ENCODE measurements at places on chromosomes 16 and 17.

DNA sequence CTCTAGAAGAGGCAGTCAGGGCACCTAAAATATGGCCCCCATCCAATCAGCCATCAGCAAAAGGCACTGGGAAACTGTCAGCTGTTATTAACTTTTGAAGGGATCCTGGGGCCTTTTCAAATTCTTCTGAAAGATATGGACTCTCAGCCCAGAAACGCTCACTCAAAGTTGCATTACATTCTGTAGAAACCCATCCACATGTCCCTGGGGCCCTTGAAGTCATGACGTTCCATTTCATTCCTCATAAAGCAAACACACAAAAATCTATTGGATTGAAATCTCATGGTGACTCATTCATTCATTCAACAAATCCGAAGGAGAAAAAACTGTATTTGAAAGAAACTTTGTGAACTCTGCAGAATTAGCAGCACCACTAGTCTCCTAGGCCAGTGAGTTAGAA, 215.3 kb downstream of the C16orf95 start:
- no peak for DNase-seq

- DNase-seq: peak; percentile 18
Observed at GRCh38 chr17:27456681-27457359, 572 bp downstream of the KSR1 start.

DNA sequence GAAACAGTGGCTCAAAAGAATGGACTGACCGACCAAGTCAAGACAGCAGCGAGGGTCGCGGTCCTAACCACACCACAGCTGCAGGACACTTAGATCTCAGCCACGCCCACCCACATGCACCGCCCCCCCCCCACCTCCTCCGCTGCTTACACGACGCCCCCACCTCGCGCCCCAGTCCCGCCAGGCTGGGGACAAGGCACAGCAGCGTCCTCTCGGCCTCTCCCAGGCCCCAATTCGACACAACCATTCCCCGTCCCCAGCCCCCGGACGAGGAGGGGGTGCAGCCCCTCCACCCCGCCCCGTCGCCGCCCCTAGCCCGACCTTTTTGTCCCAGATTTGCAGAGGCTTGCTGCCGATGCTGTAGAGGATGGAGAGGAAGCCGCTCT, 477 bp downstream of the CFAP20 start:
- no peak for DNase-seq

- DNase-seq: peak; percentile 83
Observed at GRCh38 chr16:14486520-14487303, 143.3 kb downstream of the PARN start.

DNA sequence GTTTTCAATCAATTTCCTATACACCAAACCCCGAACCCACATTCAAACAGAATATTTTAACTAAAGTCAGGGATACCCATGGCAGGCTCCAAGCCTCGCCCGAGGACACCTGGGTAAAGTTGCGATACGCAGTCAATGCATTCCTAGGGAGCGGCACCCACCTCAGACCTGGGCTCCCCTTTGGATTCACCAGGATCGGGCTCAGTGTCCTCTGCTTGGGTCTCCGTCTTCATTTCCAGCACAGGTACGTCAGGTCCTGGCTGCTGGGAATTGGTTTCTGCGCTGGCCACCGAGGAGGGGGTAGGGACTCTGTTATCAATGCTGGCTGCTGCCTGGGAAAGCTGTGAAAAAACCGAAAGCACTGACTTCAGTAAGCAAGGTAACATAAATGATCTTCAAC, 51.7 kb upstream of the TRAP1 start:
- DNase-seq: no peak

- DNase-seq: no peak
Observed at GRCh38 chr16:88669980-88670379, 7.1 kb upstream of the MVD start.

GRCh38 chr17:14833201-14833785, 431.8 kb downstream of the PMP22 start:
- DNase-seq: no peak

GRCh38 chr16:23391381-23392222, 61.4 kb downstream of the COG7 start:
- DNase-seq: no peak

DNA sequence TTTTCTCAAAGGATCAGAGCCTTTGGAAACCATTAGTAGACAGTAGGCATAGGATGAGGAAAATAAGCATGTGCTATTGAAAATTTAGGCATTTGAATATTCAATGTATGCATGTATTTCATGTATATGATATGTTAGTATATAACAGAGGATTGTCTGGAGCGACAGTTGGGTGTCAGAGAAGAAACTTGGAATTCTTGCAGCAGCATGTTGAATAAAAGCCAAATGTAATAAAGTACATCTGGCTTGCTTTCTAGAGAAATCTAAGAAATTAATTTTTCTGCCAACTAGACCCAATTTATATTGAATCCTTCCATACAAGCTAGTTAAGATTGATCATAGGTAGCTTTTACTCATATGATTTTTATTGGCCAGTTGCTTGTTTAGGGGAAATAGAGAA, 578.8 kb downstream of the CDH11 start:
- DNase-seq: no peak

GRCh38 chr17:61498042-61498994, 46.1 kb downstream of the TBX4 start:
- DNase-seq: peak; percentile 0

GRCh38 chr16:12613131-12613991, 190.3 kb downstream of the CPPED1 start:
- peak; percentile 78 for DNase-seq

All from RPMI8226 (cell line).